ENCODE measurements at places on chromosomes 2 and 18.

GRCh38 chr2:219247678-219248642 is 2.7 kb downstream of the STK16 start:
- no peak for DNase-seq

DNA sequence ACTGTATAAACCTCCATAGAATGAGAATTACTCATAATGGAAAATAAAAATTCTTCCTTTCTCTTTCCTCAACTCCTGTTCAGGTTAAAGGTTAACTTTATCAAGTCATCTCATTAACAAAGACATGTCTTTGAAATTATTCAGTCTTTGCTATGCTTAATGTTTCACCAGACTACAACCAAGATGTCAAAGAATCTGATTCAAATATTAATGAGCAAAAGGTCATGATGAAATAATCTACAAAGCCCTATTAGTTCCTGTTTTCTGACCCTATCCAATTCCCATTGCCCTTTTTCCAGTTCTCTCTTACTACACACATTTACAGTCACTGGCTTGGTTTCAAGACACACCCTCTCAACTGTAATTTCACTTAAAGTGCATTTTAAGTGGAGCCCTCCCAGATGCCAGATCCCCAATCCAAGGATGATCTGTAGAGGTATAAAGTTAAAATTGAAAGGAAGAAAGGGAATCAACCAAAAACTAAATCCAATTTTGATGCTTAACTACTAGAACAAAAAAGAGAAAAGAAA is 246.9 kb upstream of the CYP26B1 start:
- no peak for DNase-seq

DNA sequence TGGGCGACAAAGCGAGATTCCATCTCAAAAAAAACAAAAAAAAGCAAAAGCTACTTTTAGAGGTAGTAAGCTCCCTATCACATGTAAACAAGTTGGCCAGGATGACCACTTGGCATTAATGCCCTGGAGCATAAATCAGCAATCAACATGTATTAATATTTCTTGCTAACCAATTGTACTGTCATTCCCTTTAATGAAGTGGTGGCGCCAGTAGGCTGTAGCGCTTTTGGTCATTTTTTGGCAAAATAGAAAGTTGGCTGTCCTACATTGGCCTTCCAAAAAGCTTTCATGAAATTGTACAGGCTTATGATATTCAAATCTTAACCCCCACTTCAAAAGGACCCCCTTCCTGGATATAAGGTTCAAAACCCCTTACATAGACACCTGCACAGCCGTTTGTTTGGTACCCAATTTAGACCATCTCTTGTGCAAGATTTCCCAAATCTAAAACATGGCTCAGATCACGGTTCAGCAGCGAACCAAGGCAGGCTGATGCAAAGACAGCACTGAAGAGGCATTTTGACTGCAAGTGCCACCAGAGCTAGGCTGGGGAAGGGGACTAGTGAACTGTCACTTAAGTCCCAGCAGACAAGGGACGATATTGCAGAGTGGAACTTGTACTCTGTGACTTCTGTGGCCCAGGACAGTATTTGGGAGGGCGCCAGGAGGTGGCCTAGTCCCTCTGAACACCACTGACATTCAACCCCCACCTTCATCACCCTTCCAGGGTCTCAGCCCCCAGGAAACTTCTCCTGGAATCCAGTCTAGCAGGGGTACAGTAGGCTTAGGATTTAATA is 31.9 kb downstream of the SMAD7 start:
- no peak for DNase-seq

- DNase-seq, result no peak
Observed at GRCh38 chr2:45896311-45896710, 244.8 kb downstream of the PRKCE start.

DNA sequence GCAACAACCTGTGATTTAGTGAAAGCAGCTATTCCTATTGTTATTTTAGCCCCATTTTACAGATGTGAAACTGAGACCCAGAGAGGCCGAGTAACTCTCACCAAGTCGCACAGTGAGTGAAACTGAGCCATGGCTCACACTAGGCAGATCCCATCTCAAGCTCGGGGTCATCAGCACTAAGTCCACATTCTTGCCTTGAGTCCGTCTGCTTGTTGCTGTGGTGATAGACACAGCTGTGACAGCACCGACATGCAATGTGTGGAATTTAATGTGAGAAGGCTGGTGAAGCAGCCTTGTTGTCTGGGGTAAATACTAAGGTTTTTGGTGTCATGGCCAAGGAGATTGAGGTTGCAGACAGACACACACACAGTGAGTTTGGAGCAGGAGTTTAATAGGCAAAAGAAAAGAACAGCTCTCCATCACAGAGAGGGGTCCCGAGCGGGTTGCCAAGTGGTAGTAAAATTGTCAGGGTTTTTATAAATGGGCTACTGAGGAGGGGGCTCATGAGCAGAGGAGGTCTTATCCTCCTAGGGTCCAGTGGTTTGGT is 40.2 kb upstream of the GMCL1 start:
- no peak for DNase-seq

DNA sequence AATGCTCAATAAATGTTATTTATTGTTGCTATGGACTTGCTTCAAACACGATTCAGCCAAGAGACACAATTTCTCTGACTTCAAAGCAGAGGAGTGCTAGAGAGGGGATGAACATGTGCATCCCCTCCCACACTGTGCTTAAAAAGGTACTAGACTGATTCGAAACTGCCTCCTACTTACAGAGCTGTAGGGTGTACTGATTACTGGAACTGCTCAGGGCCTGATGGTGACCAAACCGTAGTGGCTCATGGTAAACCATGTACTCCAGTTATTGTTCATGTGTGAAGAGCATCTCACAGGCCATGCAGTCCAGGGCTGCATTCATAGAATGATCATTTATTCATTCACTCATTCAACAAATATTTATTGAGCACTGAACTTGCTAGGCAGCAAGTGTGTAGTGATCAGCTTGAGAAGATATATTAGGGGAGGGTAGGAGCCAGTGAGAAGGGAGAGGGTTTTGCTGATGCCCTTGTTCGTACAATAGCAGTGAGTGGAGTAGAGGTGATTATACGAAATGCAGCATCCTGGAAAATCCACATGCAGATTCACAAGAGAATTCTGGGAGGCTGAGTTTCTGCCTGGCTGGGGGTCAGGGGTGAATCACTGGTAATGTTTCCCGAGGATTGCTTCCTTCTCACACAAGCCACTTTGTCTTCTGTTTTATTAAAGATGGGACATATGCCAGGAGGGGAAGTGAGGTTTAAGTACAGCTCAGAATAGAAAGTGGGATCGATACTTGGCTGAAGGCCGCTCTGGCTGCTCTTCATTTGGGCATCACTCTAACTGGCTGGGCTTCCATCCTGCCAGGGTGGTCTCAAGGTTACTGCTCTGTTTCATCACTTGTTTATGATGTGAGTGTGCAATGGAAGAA is 245.4 kb downstream of the RAD51AP2 start:
- DNase-seq, result no peak

- no peak for DNase-seq
Observed at GRCh38 chr18:31484461-31484860, 13.5 kb upstream of the DSG2 start.

- DNase-seq, result no peak
Observed at GRCh38 chr2:147171941-147172340, 672.9 kb upstream of the ACVR2A start.

- no peak for DNase-seq
Observed at GRCh38 chr18:44035554-44035953, 645.1 kb upstream of the SETBP1 start.

DNA sequence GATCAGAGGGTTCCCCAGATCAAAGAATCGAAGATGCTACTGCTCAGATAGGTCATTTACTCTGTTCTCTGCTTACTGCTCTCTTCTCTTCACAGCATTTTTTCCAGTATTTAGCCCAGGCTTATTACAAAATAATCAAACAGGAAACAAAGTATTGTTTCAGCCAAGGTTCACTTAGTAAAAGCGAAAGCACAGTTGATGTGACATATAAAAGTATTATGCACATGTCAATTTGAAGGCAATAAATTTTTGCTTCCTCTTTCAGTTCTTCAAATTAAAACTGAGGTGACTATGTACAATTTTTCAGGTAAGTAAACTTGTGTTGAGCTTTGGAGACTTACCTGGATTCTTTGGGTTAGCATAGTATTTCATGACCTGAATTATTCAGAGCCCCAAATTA is 262.8 kb upstream of the CHST9 start:
- no peak for DNase-seq

- DNase-seq, result no peak
Observed at GRCh38 chr2:10413991-10414451, 34.1 kb downstream of the ODC1 start.

- no peak for DNase-seq
Observed at GRCh38 chr2:63914311-63914710, 72.6 kb downstream of the UGP2 start.

DNA sequence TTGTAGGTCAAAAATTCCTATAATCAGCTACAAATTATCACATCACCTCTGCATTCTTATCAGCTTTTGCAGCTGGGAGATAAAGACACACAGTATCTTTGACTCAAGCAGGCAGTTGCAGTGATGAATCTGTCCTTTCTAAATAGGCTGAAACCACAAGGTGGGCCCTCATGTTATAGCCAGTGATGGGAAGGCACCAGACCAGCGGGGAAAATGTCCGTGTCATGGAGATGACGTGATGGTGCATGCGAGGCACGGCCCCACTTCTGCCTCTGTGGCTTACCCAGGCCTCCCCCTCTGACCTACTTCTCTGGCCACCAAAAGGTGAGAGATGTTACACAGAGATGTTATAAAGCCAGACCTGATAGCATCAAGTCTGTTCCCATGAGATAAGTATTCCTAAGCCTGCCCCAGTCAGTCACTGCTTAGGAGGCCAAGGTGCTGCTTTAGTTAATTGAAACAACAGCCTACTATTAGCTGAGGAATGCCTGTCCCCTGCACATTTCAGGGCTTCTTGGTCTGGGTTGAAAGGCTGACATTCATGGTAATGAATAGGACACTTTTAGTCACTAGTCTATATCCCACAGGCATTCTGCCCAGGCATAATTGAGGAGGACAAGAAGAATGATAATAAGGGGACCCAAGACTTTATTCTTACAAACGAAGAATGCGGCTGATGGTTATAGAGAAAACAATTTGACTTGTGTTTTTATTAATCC is 327.9 kb downstream of the LPIN1 start:
- no peak for DNase-seq

- no peak for DNase-seq
Observed at GRCh38 chr2:160415991-160416390, 77.6 kb downstream of the RBMS1 start.

- DNase-seq, result peak; percentile 78
Observed at GRCh38 chr18:63518178-63519012, 23.8 kb upstream of the SERPINB12 start.

- no peak for DNase-seq
Observed at GRCh38 chr2:100146657-100146960, 4.2 kb upstream of the AFF3 start.

DNA sequence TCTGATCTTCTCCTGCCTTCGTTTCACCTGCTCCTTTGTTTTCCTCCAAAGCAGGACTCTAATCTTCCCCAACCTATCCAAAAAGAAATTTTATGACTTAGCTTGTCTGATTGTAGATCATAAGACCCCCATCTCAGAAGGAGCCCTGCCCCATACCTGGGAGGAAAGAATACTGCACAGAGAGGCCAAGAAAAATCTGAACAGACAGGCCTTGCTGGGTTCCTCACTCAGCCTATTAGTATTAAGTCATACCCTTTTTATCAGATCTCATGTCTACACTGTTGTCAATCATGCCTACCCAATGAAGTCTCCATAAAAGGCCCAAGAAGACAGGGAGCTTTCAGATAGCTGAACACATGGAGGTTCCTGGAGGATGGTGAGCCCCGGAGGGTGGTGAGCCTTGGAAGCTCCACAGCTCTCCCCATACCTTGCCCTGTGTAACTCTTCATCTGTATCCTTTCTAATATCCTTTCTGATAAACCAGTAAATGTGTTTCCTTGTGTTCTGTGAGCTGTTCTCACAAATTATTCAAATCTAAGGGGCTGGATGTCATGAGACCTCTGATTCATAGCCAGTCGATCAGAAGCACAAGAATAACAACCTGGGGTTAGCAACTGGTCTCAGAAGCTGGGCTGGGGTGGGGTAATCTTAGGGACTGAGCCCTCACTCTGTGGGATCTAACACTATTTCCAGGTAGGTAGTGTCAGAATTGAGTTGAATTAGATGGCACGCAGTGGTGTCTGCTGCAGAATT is 108.8 kb downstream of the SPOPL start:
- no peak for DNase-seq

- no peak for DNase-seq
Observed at GRCh38 chr2:43754180-43754579, 19.7 kb upstream of the DYNC2LI1 start.

GRCh38 chr2:119106301-119106897 is 52.2 kb downstream of the C1QL2 start:
- DNase-seq, result no peak

DNA sequence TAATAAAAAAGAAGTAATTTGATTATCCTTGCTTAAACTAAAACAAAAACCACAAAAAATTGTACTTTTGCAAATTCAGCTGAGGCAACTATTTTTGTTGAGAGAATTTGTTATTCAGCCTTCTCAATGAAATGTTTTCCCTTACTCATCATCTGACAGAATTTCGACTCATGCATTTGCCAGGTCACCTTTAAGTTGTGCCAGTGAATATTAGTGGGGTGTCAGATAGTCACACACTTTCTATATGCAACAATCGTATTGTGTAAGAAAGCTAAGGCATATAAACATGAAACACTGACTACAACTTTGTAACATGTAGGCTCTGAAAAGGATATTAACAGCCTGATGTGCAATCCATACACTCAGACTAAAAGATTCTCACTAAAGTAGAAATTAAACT is 1653.1 kb upstream of the SLC39A10 start:
- DNase-seq, result no peak

- DNase-seq, result no peak
Observed at GRCh38 chr2:234514873-234515638, 18.2 kb upstream of the ARL4C start.

- no peak for DNase-seq
Observed at GRCh38 chr2:190964170-190964795, 49.7 kb downstream of the STAT1 start.

GRCh38 chr2:237181844-237182243 is 96.2 kb downstream of the COPS8 start:
- DNase-seq, result peak; percentile 26

DNA sequence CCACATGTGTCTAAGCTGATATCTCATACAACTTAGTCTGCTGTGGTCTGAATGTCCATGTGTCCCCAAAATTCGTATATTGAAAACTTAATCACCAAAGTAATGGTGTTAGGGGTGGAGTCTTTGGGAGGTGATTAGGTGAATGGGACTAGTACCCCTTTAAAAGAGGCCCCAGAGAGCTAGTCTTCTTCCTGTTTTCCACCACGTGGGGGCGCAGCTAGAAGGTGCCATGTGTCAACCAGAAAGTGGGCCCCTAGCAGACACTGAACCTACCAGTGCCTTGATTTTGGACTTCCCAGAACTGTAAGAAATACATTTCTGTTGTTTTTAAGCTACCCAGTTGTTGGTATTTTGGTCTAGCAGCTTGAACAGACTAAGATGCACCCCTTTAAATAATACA is 86.6 kb downstream of the ASB1 start:
- peak; percentile 42 for DNase-seq

GRCh38 chr2:222341331-222341730 is 42.5 kb upstream of the PAX3 start:
- no peak for DNase-seq

Data from HCT116 (cell line).